Activated CD4-positive, alpha-beta T cell treated with anti-CD3 and anti-CD28 coated beads for 48 hours (primary cell): ENCODE measurements at places on chromosomes 1 and 21.

GRCh38 chr1:90716552-90717355 lies at the start of gene BARHL2:
TSS of gene BARHL2 (minus strand) at chr1:90717302. CDS start at chr1:90717195, 107 bp downstream.
- no peak for DNase-seq

- no peak for DNase-seq
These were observed 319.4 kb downstream of the BRINP2 start for GRCh38 chr1:177490036-177490639.

GRCh38 chr1:101453844-101454243 lies 217.0 kb downstream of the S1PR1 start:
- DNase-seq: no peak

- no peak for DNase-seq
These were observed 9.6 kb downstream of the PLEKHG5 start for GRCh38 chr1:6481820-6482219.

DNA sequence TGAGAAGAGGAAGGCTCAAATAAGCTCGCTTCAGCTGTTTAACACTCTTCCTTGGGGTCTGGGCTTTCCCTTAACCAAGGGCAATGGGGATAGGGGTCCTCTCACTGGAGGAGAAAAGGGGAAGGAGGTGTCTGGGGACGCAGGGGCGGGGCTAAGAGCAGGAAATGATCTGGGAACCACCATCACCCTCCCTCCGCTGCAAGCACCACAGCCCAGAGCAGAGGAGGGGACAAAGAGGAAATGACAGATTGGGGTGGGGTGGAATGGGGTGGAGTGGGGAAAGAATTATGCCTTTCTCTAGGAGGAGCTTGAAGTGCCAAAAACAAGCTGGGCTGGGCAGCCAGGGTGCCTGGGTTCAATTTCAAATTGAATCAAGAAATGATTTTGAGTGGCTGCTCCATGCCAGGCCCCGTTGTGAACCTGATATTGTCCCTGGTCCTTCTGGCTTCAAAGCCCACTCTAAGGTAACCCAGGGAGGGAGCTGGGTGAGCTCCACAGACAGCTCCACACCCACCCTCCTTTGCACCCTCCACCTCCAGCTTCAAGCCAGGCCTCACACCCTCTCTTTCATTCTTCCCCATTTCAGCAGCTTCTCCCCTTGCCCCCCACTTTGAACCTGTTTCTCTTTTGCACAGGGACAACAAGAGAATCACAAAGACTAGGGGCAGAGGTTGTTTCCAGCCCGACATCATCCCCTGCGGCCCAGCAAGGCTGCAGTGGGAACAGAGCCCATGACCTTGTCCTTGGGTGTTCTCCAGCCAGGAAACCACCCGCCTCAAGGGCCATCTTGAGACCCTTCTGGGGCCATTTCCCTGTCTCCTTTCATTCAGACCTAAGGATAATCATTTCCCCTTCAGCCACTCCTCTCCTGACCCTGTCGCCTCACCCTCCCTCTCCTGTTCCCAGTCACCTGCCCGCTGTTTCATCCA lies 1.1 kb downstream of the ARHGAP30 start:
- DNase-seq: peak; percentile 87

GRCh38 chr1:86640161-86640670 lies 64.2 kb upstream of the SH3GLB1 start:
- no peak for DNase-seq

- DNase-seq: no peak
These were observed 2.9 kb upstream of the PRDX6 start for GRCh38 chr1:173474097-173474779.

- DNase-seq: no peak
These were observed 47.6 kb downstream of the TAS1R2 start for GRCh38 chr1:18811733-18812452.

DNA sequence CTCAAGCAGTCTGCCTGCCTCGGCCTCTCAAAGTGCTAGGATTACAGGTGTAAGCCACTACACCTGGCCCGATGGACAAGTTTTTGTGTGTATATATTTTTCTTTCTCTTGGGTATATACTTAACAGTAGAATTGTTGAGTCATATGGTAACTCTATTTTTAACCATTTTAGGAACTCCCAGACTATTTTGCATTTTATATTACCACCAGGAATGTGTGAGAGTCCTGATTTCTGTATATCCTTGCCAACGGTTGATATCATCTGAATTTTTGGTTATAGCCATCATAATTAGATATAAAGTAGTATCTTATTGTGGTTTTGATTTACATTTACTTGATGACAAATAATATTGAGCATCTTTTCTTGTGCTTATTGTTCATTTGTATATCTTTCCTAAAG lies 20.7 kb downstream of the FNBP1L start:
- DNase-seq: no peak

- no peak for DNase-seq
These were observed 11.6 kb downstream of the UAP1 start for GRCh38 chr1:162573136-162573535.
